CD4-positive, alpha-beta T cell treated with Interleukin-4 for 4 hours (primary cell): ENCODE measurements at places on chromosomes 12 and 14.

- DNase-seq, result peak; percentile 88
Observed at GRCh38 chr12:89862511-89863445, 154.1 kb upstream of the ATP2B1 start.

- DNase-seq, result peak; percentile 61
Observed at GRCh38 chr14:64698903-64699302, 5.3 kb upstream of the PLEKHG3 start.

DNA sequence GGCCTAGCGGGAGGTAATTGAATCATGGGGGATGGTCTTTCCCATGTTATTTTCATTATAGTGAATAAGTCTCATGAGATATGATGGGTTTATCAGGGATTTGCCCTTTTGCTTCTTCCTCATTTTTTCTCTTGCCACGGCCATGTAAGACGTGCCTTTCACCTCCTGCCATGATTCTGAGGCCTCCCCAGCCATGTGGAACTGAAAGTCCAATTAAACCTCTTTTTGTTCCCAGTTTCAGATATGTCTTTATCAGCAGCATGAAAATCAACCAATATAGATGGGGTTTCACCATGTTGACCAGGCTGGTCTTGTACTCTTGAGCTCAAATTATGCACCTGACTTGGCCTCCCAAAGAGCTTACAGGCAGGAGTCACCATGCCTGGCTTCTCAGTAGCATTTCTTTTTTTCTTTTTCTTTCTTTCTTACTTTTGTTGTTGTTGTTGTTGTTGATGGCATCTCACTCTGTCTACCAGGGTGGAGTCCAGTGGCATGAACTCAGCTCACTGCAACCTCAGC lies 33.2 kb downstream of the TSPAN19 start:
- no peak for DNase-seq

- peak; percentile 18 for DNase-seq
Observed at GRCh38 chr12:122067966-122068365, 10.6 kb upstream of the MLXIP start.

DNA sequence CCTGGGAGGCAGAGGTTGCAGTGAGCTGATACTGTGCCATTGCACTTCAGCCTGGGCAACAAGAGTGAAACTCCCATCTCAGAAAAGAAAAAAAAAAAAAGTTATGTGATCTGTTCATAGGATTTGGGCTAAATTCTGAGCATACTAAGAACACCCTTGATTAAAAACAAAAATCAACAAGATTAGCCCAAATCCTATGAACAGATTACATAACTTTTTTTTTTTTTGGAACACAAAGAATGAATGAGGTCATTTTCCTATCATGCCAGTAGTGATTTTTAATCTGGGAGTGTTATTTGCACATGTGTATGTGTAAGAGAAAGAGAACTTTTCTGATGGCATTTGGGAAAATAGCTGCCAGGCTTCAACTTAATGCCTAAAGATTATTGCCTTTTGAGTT lies 208.7 kb downstream of the ERC1 start:
- no peak for DNase-seq

DNA sequence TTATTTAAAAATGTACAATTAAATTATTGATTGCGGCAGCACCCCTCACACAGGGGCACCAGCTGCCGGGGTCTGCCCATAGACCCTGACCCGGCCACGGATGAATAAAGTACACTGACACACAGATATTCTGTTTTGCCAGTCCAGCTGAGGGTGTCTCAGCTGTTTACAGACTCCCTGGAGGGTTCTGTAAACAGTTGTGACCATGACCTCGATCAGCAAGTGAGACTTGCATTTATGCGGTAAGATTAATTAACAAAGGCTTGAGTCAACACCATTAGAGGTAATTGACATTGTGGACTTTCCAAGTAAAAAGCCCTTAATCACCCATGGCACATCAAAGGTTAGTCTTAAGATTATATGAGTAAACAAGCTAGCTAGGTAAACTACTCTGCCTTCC lies 94.3 kb downstream of the FUT8 start:
- DNase-seq, result no peak

GRCh38 chr12:116673681-116674111 lies 64.2 kb downstream of the SPRING1 start:
- no peak for DNase-seq

DNA sequence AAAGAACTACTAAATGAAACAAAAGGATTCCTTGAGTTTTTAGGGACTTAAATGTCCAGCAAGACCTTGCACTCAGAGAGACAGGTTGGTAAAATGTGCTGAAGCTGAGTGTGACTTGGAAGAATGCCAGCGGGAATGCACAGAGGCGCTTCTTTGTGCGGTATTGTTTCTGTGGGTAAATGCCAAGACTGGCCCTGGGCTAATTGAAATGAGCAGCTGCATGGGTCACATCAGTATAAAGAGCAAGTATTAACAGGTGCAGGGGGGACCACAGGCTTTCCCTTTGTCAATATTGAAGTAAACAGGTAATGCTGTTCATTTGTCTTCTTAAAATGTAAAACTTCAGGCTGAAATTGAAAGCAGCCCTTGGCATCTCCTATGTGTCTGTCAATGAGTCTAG lies 74.3 kb downstream of the LMO3 start:
- DNase-seq, result no peak

DNA sequence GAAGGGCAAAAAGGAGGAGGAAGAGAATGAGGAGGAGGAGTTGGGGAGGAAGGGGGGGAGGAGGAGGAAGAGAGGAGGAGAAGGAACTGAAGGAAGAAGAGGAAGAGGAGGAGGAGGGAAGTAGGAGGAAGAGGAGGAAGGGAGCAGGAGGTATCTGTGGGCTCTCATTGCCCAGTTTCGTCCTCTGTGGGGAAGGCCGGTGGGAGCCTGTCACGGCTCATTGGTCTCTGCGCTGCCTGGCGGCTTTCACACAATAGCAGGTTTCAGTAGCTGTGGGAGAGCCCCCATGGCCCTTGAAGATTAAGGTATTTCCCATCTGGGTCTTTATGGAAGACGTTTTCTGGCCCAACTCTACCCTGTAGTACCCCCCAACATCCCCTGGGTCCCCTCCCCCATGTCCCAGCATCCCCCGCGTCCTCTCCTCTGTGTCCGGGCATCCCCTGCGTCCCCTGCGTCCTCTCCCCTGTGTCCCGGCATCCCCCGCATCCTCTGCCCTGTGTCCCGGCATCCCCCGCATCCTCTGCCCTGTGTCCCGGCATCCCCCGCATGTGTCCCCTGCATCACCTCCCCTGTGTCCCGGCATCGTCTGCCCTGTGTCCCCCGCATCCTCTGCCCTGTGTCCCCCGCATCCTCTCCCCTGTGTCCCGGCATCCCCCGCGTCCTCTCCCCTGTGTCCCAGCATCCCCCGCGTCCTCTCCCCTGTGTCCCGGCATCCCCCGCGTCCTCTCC lies 278.2 kb upstream of the SFSWAP start:
- DNase-seq, result no peak

- no peak for DNase-seq
Observed at GRCh38 chr12:42705863-42706262, 116.3 kb upstream of the PRICKLE1 start.

DNA sequence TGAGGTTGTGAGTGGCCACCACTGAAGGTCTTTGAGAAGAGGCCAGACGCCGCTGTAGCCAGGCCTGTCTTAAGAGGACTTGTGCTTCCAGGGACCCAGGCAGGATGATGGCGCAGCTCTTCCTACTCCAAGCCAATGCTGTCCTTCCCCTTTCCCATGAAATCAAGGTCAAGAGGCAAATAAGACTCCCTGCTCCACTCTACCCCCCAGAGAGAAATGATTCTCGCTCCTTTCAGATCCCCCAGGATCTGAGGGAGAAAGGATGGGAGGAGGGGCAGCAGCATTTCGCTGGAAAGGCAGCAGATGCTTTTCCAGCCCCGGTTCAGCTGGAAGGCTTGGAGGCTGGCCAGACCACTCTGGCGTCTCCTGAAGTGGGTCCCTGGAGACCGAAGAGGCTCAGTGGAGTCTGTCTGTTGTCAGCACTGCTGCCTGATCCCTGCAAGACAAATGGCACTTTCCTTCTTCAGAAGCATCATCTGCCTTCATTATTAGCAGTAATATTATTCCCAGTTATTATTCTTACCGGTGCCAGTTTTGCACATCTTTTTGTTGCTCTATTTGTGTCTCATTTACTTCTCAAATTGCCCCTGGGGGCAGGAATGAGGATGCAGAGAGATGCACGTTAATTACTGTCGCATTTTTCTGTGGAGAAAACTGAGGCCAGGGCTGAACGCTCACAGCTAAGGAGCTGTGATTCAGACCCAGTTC lies 51.4 kb downstream of the C14orf132 start:
- DNase-seq, result no peak

DNA sequence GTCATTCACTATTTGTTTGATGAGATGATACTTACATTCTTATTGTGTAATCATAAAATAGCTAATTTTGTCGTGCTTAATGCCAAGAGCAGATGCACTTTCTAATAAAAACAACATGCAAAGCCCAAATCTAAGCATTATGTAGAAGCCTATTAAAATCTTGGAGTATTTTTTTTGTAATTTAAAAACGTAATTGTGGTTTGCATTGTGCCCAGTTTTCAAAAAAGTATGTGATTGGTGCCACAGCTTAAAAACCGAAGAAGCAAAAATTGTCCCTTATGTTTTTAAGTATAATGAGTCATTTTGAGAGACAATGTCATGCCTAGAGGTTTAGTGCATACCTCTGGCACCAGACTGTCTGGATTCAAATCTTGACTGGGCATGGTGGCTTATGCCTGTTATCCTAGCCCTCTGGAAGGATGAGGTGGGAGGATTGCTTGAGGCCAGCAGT lies 464.8 kb upstream of the RGS6 start:
- no peak for DNase-seq

GRCh38 chr12:53190108-53190729 lies 9.5 kb upstream of the CSAD start:
- peak; percentile 43 for DNase-seq

GRCh38 chr12:91072931-91073330 lies 15.1 kb upstream of the KERA start:
- no peak for DNase-seq

GRCh38 chr12:3302401-3303041 lies 188.5 kb upstream of the PRMT8 start:
- DNase-seq, result no peak

- DNase-seq, result no peak
Observed at GRCh38 chr14:76595266-76595665, 166.0 kb upstream of the VASH1 start.

DNA sequence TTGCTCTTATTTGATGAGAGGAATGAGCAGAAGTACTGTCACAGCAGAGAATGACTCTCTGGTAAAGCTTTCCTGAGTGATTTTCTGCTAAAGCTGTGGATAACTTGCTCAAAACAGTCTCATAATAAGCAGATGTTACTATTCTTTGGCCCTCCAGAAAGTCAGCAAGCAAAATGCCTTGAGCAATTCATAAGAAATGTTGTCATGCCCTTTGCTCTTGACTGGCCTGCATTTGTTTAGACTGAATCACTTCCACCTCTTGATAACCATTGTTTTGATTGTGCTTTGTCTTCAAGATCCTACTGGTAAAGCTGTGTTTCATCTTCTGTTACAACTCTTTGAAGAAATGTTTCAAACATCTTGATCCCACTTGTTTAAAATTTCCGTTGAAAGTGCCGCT lies 457.9 kb upstream of the FOXG1 start:
- DNase-seq, result no peak
